Muscle of leg (tissue), 16 donors: ENCODE measurements at places on chromosomes 2 and 18. TPM values are rescaled to one million over a fixed set of nuclear protein-coding genes. Genes with fewer than 3 reads are reported as not detected.

DNA sequence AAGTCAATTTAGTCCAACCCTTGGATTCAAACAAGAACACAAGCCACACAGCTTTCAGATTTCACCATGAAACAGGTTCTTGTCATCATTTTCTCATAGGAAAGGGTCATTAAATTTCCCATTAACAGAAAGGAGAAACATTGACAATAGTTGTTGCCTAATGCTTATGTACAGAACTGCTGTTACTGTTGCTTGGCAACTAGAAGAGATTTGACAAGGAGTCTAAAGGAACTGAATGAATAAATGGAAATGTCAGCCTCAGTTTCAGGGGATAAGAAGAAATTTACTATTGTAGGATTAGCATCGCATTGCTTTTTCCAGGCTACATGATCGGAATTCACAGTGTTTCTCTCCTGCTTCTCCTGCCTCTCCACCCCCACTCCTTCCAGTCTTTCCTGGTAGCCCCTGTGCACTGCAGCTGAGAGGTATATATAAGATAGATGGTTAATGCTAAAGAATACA is 90.3 kb downstream of the SPATS2L start:
- no peaks in the 10 kb centered on the region for H3K4me1 ChIP-seq
- DNase-seq: peak; percentile 59
- H3K36me3 ChIP-seq: peaks cover 17% of the 10 kb centered on the region
- no peak overlapping the region for H3K4me3 ChIP-seq

The B3GNT7 gene
- 0.62 TPM for total RNA-seq

The ANKRD30BL gene
- total RNA-seq: 0.22 TPM

The M1AP gene
- total RNA-seq: 0.18 TPM

GRCh38 chr2:219612577-219613286 is 14.7 kb upstream of the SLC4A3 start:
- no peak overlapping the region for H3K4me3 ChIP-seq
- H3K27me3 ChIP-seq: no peaks in the 10 kb centered on the region
- peaks cover 66% of the 10 kb centered on the region for H3K36me3 ChIP-seq
- no peak overlapping the region for H3K27ac ChIP-seq
- DNase-seq: no peak
